ENCODE measurements at places on chromosomes 7 and 10. TPM values are rescaled to one million over a fixed set of nuclear protein-coding genes. Genes with fewer than 3 reads are reported as not detected.

SPACDR gene
- total RNA-seq, result not detected

THSD7A gene
- total RNA-seq, result 4.7 TPM

CALHM1 gene
- not detected for total RNA-seq

CLDN3 gene
- 0.52 TPM for total RNA-seq

PIP4K2A gene
- total RNA-seq, result 24.0 TPM

EBF3 gene
- total RNA-seq, result 33.4 TPM

GNAT3 gene
- total RNA-seq, result not detected

MYH16 gene
- total RNA-seq, result not detected

TNS3 gene
- total RNA-seq, result 33.4 TPM

C10orf143 gene
- total RNA-seq, result not detected

UPK3B gene
- not detected for total RNA-seq

FAM171A1 gene
- 11.0 TPM for total RNA-seq

USP6NL gene
- 4.7 TPM for total RNA-seq

FFAR4 gene
- 0.52 TPM for total RNA-seq

PLXNA4 gene
- total RNA-seq, result 2.1 TPM
